ENCODE measurements at places on chromosomes 6 and 20.

DNA sequence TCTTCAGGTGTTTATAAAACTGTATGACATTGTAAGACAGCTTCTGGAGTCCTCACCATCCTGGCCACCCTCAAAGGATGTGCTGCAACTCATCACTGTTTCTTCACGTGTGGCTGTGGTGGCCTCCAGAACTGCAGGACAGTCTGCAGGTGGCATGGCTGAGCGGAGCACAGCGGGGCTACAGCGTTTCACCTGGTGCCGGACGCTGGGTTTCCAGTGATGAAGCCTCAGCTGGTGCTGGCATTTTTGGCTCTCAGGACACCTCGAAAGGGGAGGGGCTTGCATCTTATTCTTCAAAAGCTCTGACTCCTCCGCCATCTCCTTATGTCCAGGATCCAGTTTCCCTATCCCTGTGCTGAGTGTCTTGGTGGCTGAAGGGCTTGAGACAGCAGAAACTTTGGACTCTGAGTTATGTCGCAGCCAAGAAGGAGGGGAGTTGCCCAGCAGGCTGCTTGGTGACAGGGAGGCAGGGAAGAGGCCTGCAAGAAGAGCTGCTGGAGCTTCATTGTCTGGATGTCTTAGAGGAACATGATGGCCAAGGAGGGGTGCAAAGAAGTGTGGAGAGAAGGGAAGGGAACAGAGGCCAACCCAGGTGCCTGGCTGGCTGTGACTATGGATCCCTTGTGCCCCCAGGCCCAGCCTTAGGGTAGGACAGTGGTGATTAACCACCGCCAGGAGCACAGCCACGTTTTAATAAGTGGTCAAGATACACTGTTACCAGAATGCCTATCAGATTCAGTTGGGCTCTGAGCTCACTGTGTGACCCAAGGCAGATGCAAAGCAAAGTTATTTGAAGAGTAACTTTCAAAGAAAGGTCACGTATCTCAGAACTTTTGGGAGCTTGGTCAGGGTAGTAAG is 58.7 kb downstream of the GTF2H5 start:
- DNase-seq: no peak

GRCh38 chr6:162706232-162706631 is 21.3 kb downstream of the PRKN start:
- DNase-seq: no peak

- DNase-seq: no peak
Observed at GRCh38 chr6:55108134-55109130, 65.9 kb upstream of the HCRTR2 start.

- no peak for DNase-seq
Observed at GRCh38 chr6:21798468-21798867, 204.9 kb downstream of the SOX4 start.

DNA sequence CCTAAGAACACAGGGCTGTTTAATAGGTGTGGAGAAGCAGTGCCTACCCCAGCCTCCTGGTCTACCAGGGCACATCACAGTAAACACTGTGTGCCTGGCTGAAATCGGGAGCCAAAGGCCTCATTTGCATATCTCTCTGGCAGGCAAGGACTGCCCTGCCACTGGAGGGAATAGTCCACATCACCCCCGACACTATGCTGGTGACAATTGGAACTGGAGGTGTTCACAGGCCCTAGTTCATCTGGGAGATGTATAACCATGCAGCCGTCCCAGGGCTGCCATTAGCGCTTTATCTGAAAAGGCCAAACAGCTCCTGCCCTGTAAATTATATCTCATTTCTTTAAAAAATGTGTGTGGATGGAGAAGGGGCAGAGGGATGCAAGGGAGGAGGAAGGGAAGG is 150.3 kb downstream of the LINC00237 start:
- no peak for DNase-seq

DNA sequence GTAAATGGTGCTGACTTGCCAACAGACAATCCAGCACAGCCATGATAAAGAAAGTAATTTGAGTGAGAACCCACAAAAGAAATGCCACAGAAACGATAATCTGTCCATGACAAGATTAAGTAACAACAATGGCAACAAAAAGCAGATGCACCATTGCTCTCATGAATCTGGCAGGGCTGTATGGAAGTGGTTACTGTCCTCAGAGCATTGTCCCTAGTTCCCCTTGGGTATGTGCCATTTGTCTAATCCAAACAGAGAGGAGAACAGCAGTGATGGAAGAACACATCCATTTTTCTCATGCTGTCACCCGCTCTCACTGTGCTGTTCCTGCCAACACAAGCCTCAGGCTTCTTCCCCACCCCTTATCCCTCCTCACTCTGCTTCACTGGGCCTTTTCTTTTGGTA is 65.8 kb downstream of the REV3L start:
- no peak for DNase-seq

DNA sequence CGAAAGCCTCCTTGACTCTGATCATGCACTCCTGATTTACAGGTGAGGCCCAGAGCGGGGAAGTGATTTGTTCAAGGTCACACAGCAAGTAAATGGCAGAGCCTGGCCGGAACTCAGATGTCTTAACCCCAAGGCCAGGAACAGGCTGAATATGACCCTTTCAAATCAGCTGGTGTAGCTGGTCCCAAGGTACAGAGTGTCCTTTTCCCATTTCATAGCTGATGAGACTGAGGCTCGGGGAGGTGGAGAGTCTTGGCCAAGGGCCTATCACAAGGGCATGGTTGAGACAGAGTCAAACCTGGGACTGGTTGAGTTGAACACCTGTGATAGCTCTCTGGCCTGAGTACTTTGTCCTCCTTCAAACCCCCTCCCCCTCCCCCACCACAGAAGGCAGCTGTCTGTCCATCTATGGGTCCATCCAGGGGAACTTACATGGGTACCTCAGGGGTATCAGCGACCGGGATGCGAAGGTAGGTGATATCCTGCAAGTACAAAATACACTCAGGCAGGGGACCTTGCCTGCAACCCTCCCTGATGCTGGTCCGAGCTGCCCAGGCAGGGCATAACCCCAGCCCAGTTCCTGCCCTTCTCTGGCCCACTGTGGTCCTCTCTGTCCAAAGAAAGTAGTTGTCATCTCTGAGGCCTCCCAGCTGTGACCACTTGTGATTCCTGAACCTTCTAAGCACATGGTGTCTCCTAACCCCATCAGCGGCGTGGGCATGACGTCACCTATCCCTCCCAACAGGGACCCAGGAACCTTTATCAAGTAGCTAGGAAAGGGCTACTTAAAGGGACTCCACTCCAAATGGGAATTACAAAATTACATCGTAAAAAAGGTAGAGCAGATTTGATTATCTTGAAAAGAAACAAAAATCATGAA is 5.6 kb downstream of the DUSP15 start:
- DNase-seq: no peak

All from stimulated activated CD8-positive, alpha-beta memory T cell treated with anti-CD3 and anti-CD28 coated beads, Interleukin-15, amount 100 ng/mL, for 48 hours (primary cell).